ENCODE measurements at places on chromosomes 5 and 9.

DNA sequence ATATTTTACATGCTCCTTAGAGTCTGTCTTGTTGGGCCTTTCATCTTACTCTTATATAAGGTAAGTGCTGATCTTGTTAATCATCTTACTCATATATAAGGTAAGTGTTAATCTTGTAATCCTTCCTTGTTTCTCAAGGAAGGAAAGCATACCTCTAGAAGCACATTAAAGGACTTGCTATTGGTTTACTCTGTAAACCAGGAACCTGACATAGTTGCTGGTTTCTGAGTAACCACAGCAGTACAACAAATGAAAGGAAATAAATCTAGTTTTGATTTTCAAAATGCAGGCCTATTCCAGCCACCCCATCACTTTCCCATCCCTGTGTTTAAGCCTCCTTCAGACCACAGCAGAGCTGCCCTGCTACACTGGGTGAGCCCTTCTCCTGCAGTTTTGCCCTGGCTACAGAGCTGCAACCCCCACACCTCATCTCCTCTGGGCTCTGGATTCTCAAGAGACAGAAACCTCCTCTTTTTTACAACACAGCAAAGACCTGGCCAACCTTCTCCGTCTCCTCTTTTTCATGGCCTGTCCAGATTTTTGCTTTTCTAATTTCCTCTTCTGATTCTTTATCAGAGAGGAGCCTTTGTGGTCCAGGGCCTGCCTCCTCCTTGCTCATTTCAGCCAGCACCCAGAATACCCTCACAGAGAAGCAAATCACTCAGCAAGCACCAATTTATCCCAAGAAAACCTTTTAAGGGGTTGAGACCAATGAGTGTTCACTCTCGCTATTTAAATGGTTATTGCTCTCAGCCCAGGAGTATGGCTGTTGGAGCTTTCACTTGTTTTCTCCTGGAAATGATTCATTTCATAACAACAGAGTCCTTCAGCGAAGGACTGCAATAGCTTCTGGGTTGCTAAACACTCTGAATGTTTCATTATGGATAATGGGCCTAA, 103.2 kb downstream of the FSTL4 start:
- DNase-seq, result no peak

DNA sequence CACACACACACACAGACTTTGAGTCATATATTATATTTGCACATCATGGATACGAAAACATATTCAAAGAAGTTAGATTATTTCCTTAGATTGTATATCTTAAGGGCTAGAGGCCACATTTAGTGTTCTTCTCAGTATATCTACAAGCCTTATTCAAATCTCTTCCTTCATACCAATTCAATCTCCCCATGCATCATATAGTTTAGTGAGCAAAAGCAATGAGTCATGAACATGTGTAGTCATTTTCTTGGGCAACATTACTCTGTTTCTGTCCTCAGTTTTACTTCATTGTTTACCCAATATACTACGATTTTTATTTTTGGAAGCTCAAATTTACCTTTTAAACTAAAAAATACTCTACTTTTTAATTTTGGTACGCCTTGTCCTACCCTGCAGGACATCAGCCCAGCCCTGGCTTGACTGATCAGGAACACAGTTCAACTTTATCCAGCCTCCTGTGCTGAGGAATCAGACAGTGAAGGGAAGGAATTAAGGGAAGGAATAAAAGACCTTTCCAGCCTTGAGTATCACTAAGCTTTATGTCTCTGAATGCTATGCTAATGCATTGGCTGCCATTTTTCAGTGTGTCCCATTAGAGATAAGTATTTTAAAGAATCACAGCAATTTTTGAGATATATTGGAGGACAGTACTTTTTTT, 101.7 kb upstream of the FST start:
- no peak for DNase-seq

- no peak for DNase-seq
Measured at GRCh38 chr5:157259699-157260098, 6.2 kb upstream of the CYFIP2 start.

- DNase-seq, result no peak
Measured at GRCh38 chr5:81855591-81855990, 104.7 kb upstream of the SSBP2 start.

DNA sequence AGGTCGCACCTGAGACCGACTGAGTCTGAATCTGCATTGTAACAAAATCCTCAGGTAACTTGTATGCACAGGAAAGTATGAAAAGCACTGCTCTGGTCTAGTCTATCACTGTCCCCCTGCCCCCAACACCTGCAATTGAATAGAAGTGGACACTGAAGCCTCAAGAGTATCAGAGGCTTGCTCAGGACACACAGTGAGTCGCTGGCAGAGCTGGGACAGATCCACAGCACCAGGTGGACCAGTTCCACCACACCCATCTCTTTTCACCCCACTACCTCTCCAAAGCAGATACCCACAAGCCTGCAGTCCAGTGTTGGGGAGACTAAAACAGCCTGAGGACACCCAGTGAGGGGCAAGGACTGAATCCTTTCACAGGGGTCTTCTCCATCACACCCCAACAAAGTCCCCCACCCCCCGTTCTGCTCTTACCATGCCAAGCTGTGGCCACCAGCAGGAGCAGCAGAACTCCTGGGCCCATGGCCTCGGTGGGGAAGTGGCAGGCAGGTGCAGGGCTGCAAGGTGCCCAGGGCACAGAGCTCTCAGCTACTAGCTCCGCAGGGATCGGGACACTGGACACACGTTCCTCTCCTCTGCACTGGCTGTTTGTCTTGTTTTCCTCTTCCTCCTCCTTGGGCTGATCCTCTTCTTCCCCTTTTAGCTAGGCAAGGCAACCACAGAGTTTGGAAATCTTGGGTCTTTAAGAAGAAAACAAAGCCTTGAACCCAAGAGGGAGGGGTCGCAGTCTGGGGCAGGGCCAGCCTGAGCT, at the start of gene CSF1R:
TSS of gene CSF1R (minus strand) at position 605 of the 766 bp plus-strand sequence. CDS start at position 478, 127 bp downstream.
- no peak for DNase-seq

DNA sequence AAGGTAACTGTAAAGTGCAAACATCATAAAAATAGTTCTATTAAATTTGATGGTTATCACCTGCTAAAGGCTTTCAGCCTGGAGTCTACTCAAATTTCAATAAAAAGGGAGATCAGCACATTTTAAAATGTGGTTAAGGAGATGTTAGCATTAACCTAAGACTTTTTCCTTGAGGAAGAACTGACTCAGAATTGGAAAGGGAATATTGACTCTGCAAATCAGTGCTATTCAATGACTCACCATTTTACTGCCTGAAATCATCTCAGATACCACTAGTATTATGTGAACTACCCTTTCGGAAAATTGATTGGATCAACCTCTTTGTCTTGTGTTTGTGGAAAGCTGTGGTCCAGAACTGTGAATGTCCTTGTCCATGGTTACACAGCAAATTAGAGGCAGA, 113.3 kb downstream of the ADRB2 start:
- no peak for DNase-seq

- DNase-seq, result no peak
Measured at GRCh38 chr5:91651704-91652103, 268.6 kb upstream of the ARRDC3 start.

DNA sequence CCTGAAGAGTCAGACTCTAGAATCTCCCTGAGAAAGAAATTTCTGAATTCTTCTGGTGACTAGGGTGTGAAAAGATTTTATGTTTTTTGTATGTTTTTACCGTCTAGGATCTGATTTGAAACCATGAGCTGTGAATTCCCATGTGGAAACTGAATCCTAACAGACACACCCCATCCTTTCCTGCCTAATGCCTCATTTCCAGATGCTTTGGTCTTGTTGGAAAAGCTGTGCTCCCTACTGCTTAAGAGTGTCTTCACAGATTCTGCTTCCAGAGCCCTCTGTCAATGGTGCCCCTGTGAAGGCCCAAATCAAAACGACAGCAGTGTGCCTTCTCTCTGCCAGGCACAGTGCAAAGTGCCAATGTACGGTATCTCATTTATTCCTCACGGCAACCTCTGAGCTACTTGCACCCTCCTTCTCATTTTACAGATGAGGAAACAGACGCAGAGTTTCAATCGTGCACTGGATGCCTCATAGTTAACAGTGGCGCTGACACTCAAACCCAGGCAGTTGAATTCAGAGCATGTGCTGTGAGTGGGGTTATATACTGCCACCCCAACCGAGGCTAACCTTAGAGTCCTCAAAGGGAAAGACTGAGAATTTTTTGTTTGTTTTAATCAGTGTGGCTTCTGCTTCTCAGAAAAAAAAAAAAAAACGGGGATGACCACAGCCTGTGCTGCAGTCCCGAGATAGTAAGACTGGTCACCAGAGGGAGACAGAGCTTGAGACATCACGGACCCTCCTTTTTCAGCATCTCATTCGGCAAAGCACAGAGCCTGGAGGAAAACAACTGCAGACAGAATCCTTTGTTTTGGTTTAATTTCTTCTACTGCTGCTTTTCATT, 188.4 kb downstream of the SNCAIP start:
- DNase-seq, result peak; percentile 22

DNA sequence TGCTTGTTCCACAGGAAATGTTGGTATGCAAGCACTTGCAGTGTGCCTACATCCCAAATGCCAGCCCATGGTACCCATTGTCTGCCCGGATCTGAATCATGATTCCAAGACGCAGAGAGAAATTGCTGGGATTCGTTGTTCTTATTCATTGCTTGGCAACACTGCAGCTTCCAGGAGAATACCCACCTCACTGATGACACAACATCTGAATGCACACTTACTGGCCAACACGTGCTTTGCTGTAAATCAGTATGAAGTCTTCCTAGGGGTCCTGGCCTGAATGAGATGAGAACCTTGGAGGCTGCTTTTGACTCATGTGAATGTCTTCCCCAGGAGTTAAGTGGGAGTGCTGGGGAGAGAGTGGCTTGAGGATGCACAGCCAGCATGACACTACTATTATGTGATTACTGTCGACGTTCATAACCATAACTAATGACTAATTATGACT, 11.6 kb downstream of the SRD5A1 start:
- no peak for DNase-seq

DNA sequence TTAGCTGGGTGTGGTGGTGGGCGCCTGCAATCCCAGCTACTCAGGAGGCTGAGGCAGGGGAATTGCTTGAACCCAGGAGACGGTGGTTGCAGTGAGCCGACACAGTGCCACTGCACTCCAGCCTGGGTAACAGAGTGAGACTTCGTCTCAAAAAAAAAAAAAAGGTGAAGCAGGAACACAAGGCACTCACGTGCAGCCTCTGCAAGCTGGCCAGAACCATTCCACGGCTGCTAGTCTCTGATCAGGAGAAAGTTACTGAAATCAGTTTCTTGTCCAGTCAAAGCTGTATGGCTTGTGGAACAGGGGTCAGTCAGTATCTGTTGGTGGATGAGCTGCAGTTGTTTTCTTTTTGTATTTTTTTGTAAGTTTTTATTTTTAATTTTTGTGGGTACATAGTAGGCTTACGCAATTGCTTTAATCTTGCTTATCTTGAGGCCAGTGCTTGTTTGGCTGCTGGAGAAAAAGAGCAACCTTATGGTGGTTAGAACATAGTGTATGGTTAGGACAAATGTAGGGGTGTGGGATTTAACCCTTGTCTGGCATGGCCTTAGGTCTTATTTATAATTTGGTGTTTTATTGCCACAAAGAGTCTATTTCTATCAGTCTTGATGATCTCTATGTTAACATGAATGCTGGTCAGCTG, 32.7 kb upstream of the GTF2H2C start:
- DNase-seq, result no peak

DNA sequence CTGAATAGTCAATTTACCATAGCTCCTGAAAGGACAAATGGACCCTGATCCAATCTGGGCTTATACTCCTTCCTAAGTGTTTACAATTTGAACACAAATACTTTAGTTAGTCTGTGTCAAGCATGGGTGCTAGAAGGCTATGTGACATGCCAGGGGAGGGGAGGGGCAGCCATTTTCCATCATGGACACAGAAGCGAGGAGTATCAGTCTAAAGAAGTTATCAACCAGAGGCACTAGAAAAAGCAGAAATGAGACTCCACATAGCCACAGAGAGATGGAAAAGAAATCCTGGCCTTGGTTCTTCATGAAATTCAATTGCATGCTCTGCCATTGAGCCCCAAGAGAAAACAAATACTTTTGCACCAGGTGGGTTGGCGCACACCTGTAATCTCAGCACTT, 61.8 kb downstream of the NR6A1 start:
- no peak for DNase-seq

DNA sequence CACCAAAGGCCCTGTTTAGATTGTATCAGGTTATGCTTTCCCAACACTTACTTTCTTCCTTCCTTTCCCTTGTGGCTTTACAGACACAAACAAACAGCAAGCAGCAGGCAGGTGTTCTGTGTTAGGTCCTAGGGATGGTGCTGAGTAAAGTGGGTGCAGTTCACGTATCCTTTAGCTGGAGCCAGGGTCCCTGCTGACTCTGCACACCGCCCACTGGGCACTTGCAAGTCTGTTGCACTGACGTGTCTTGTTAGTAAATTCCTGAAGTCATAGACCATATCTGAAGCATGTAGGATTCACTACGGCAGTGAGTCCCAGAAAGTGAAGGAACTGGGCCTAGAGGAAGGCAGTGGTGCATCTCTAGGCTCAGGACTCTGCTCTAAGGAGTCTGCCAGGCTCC, 96.5 kb downstream of the DAPK1 start:
- DNase-seq, result no peak

DNA sequence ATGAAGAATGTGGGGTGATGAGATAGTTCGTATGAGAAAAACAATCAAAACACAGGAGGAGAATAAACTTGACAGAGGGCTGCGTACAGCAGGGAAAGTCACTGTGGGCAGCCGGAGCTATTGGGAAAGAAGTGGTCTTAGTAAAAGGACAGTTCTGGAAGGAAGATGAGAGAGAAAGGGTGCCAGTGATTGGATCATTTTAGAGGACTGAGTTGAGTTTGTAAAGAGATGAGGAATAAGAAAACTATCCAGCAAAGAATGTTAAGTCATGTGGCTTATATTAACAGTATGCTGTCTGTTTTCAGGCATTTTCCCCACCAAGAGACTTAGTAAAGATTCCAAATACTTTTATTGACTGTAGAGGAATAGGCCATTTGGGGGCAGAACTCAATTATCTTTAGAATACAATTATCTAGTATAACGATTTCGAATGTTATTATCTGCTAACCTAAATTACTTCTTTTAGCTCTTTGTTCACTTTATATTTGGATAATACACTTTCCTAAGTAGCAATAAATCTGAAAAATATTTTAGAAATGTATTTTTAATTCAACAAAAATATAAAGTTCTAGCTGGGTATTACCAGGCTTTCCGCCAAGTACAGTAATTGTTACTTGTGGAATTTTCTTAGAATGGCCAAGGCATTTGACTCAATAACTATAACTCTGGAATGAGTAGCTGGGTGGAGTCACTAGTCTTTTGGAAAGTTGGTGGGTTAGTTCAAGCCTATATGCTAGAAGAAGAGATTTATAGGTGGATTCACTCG, 15.5 kb upstream of the LOX start:
- DNase-seq, result no peak

All from GM10248 (cell line).